ENCODE measurements at places on chromosomes 7 and 10.

DNA sequence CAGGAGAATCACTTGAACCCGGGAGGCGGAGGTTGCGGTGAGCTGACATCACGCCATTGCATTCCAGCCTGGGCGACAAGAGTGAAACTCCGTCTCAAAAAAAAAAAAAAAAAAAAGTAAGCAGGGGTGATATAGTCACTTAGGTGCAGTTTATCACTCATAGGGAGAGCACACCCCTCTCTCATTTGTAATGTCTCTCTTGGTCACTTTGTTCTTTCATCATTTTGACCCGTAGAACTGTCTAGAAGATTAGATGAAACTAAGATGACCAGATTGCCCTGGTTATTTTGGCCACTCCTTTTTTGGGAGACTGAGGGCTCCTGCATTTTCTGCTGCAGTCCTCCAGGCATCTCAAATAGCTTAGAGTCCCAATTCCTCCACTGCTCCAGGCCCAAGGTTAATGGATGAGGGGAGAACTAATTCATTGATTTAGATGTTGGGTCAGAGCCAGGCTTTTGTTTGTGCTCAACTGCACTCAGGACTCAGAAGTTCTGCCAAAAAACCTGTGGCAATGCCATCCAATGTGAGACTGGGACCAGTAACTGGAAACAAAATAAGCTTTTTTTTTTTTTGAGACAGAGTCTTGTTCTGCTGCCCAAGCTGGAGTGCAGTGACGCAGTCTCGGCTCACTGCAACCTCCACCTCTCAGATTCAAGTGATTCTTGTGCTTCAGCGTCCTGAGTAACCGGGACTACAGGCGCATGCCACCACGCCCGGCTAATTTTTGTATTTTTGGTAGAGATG, 50.0 kb upstream of the CAMK1D start:
- DNase-seq: no peak

GRCh38 chr10:60413306-60414012, 23.8 kb upstream of the ANK3 start:
- no peak for DNase-seq

GRCh38 chr7:91325726-91326125, 61.5 kb downstream of the FZD1 start:
- DNase-seq: no peak

DNA sequence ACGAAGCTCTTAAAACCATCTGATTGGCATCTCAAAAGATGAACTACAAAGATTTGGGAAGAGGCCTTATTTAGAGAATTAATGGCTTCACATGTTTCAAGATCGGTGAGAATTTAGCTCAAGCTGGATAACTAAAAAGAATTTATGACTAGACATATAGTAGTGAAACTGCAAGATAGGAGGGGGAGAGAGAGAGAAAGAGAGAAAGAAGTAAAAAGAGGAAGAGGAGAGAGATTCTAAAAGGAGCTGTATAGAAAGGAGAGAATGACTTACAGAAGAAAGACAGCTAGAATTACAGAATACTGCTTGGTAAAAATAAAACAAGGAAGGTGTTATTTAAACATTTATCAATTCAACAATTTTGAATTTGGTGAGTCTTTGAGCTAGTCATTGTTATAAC, 592.3 kb downstream of the SH2D4B start:
- no peak for DNase-seq

- DNase-seq: no peak
Measured at GRCh38 chr7:37341033-37341630, 107.5 kb downstream of the ELMO1 start.

GRCh38 chr7:1937252-1937605, 267.2 kb downstream of the ELFN1 start:
- DNase-seq: no peak

DNA sequence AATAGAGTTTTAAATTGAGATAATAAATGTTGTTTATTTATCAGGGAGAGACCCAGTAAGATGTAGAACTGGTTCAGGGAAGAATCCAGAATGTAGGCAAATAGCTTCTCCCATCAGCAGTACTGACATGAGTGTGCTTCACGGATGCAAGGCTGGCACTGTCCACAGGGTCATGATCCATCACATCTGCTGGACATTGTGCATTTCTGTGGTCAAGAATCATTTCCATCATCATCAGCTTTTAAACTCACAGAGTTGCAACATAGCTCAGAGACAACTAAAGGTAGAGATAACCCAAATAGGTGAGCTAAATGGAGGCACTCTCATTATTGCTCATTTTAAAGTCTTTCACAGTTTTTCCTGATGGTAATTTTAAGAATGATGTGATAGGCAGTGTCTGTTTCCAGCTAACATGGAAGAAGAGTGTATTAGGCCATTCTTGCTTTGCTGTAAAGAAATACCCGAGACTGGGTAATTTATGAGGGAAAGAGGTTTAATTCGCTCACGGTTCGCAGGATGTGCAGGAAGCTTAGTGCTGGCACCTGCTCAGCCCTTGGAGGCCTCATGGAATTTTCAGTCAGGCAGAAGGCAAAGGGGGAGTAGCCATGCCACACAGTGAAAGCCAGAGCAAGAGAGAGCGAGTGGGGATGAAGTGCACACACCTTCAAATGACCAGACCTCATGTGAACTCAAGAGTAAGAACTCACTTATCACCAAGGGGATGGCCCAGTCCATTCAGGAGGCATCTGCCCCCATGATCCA, 80.8 kb downstream of the INPP5A start:
- DNase-seq: no peak

- DNase-seq: no peak
Measured at GRCh38 chr10:69179089-69179742, 818 bp upstream of the SUPV3L1 start.

DNA sequence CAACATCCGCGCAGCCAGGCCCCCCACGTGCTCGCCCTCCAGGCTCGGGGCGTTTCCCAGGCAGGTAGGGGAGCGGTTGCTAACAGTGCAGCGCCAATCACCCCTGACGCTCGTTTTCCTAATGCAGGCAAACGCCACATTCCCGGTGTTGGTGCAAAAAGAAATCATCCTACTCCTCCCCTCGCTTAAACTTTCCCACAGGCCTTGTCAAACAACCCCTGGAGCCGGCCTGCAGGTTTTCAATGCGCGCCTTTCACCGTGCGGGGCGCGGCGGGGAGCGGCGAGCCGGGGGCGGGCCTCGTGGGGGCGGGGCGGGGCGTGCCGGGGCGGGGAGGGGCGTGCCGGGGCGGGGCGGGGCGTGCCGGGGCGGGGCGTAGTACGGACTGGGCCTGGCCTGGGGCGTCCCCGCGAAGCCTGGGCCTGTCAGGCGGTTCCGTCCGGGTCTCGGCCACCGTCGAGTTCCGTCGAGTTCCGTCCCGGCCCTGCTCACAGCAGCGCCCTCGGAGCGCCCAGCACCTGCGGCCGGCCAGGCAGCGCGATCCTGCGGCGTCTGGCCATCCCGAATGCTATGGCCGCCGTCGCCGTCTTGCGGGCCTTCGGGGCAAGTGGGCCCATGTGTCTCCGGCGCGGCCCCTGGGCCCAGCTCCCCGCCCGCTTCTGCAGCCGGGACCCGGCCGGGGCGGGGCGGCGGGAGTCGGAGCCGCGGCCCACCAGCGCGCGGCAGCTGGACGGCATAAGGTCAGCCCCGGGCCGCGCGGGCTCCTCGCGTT, at the start of gene ECHDC3:
Gene ECHDC3 (plus strand): TSS at position 374 of the 770 bp plus-strand sequence. CDS start 195 bp downstream, at position 569.
- peak; percentile 85 for DNase-seq

GRCh38 chr10:86708783-86709380, 40.6 kb downstream of the LDB3 start:
- no peak for DNase-seq

DNA sequence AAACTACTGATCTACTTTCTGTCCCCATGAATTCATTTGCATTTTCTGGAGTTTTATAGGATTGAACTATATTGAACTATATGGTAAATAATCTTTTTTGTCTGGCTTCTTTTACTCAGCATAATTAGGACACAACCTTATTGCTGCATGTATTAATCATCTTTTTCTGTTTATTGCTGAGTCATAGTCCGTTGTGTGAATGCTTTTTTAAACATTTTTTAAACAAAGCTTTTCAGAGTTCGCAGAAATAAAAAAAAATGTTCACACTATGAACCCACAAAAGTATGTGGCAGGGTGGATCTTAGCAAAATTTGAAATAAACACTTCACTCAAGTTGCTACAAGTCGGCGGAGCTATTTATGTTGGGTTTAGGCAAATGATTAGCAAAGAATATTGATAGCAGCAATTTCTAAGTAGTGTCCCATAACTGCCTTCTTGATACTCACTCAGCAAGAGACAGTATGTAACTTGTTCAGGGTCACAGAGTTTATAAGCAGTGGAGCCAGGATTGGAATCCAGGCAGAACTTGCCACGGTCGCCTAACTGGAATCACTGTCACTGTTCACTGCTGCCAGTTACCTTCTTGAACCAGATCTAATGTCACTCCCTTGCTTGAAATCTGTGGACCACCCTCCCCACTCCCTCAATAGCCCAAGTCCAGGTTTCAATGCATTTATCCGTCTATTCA, 5.6 kb downstream of the CH25H start:
- DNase-seq: no peak

DNA sequence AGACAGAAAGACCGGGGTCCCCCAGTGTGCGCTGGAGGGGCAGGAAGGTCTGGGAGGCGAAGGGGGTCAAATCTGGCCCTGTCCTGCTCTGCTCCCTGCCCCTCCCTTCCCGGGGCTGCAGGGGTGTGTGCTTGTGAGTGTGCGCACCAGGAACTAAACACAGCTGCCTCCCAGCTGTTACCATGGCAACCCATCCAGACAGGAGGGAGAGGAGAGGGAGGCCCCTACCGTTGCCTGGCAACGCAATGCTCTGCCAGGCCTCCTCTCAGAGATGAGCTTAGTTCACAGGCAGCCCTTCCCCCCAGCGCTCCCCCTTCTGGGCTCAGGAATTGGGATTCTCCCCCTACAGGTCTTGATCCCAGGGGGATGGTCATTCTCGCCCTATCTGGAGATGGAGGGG, 6.1 kb downstream of the NYAP1 start:
- DNase-seq: peak; percentile 98

GRCh38 chr10:124545351-124546054, 83.9 kb downstream of the LHPP start:
- DNase-seq: no peak

- no peak for DNase-seq
Measured at GRCh38 chr7:82631998-82632397, 188.4 kb upstream of the CACNA2D1 start.

DNA sequence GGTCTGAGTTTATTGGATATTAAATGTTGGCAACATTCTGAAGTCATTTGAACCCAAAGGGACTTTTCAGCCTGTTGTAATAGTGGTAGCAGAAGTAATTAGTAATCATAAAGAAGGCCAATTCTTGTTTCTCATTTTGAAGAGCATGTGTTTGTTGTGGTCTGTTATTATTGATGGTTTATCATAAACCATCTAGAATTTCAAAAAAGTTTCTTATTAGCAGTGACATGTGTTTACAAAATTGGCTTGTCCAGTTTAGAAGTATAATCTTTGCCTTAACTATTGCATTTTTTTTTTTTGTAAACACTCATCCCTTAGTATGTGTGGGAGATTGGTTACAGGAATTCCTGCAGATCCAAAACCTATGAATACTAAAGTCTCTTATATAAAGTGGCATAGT, 177.8 kb downstream of the BBS9 start:
- no peak for DNase-seq

GRCh38 chr7:29435167-29435566, 128.5 kb upstream of the PRR15 start:
- no peak for DNase-seq

DNA sequence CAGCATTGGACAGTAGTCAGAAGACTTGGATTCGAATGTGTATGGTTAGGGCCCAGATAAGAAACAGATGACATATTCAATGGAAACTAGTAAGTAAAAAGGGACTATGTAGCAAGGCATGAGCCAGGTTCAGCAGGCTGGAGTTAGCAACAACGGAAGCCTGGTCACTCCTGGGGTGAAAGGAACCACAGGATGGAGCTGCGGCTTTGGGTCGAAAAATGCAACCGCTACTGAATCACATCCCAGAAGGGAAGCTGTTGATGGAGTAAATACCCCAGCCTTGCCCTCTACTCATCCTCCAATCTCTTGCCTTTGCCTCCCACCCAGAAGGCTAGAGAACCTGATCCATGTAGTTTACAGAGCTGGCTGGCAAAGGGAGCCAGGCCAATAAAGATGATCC, 37.5 kb upstream of the EGR2 start:
- DNase-seq: peak; percentile 2

- no peak for DNase-seq
Measured at GRCh38 chr7:120229084-120229483, 43.9 kb upstream of the KCND2 start.

GRCh38 chr10:70274643-70275042, 9.2 kb downstream of the NPFFR1 start:
- no peak for DNase-seq

- DNase-seq: no peak
Measured at GRCh38 chr7:2169923-2170575, 62.7 kb downstream of the MAD1L1 start.

DNA sequence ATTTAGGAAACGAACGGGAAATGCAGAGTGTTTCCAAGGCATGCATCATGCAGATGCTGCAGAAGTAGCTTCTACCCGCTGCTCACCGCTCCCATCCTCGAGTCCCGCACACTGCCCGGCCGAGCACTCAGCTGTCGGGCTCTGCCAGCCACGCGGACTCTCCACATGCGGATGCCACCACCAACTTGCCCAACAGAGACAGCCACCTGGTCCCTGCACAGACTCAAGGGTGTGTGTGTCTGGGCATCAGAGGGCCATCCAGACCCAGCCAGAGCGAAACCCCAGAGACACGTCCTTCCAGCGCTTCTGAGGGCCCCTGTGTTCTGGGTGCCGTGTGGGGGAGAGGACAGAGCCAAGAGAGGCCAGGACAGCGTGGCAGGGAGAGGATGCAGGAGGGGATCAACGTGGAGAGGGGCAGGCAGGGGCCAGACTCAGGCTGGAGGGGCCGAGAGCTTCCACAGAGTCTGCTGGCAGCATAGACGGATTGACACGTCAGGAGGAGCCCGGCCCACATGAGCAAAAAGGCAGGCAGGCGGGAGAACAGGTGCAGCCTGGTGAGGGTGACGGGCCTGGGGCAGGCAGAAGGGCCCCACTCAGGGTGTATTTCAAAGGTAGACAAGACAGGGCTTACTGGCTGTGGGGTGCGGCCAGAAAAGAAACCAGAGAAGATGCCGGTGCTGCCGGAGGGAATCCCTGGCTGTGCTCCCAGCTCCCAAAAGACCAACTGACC, 18.3 kb downstream of the GPER1 start:
- no peak for DNase-seq

- no peak for DNase-seq
Measured at GRCh38 chr10:107442035-107442505, 277.6 kb upstream of the SORCS1 start.

DNA sequence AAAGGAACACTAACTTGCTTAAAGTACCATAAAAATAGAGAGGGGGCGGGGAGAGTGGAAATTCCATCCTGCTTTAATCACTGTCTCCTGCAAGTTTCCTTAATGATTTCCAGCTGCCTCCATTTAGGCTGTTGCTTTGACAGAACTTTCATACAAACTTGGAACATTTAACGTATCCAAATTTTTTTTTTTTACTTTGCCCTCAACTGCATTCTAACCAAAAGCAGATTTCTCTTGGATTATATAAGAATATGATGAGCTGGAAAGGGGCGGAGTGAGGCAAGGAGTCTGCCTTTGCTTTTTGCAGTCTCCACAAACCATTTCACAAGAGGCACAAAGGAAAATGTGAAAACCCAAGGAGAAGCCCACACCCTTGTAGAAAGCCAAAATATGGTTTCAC, 46.6 kb upstream of the COL1A2 start:
- no peak for DNase-seq

All from GM23338 (cell line).